ENCODE measurements at places on chromosomes 4 and X.

DNA sequence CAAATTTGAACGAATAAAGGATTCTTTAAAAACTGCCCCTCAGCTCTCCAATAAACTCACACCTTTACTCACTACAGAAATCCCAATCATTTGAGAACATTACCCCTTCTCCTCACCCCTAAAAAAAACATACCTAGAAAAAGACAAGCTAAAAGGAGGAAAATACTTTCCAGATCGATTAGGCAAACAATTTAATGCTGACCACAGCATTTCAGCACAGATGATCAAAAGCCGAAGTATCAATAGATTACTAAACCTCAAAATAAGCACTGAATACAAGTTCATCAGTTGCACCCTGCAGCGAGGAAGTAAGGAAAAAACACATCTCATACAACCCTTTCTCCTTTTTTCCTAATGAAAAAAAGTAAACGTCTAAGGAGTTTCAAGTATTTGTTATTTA lies 65.5 kb downstream of the MBNL3 start:
- DNase-seq = no peak

GRCh38 chrX:56107320-56107719 lies 124.8 kb upstream of the KLF8 start:
- DNase-seq = no peak

- DNase-seq = no peak
Measured at GRCh38 chr4:127995776-127996175, 30.6 kb downstream of the ABHD18 start.

GRCh38 chr4:41933997-41934503 lies 1.2 kb upstream of the TMEM33 start:
- DNase-seq = no peak

DNA sequence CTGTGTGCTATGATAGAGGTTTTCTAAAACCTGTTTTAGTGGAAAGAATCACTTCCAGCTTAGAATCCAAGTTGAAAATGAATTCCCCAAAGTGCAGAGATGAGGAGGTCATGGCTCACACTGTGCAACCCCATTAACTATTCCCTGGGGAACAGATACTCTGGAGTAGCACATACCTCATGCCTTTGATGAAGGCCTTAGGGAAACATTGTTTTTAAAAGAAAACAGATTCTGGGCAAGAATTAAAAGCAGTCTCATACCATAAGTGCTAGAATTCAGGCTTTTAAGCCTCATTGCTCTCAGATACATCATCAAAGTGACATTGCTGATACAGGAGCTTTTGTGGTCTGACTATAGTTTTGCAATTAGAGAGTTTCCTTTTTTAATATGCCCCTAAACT lies 115.1 kb downstream of the NDST4 start:
- DNase-seq = no peak

DNA sequence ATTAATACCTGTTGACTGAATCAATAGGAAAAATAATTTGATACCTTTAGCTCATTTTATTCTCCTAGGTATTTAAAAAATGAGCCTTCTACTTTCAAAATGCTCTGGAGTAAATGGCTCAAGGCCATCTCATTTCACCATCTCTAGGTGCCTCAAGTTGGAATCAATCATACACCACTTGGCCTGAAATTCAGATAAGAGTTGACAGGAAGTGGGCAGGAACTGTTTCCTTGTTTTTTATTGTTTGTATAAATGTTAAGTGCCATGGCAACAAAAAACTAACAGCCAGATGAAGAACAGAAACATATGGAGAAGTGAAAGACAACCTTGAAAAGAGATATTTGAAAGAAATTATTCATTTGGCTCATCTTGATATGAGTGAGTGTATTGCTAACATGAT lies 12.4 kb downstream of the LIMCH1 start:
- no peak for DNase-seq

GRCh38 chrX:24899391-24899790 lies 116.4 kb downstream of the ARX start:
- no peak for DNase-seq

DNA sequence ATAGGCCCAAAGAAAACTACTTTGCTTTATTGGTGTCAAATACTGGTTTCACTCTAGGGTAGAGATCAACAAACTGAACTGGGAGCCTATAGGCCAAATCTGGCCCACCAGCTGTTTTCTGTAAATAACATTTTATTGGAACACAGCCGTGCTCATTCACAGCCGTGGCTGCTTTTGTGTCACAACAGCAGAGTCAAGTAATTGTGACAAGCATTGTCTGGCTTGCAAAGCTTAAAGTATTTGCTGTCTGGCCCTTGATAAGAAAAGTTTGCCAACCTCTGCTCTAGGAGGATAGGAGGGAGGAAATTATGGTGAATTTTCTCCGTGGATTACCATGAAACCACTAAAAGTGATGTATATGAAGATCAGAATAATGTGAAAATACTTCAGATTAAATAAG lies 53.4 kb downstream of the GPAT3 start:
- DNase-seq = no peak

DNA sequence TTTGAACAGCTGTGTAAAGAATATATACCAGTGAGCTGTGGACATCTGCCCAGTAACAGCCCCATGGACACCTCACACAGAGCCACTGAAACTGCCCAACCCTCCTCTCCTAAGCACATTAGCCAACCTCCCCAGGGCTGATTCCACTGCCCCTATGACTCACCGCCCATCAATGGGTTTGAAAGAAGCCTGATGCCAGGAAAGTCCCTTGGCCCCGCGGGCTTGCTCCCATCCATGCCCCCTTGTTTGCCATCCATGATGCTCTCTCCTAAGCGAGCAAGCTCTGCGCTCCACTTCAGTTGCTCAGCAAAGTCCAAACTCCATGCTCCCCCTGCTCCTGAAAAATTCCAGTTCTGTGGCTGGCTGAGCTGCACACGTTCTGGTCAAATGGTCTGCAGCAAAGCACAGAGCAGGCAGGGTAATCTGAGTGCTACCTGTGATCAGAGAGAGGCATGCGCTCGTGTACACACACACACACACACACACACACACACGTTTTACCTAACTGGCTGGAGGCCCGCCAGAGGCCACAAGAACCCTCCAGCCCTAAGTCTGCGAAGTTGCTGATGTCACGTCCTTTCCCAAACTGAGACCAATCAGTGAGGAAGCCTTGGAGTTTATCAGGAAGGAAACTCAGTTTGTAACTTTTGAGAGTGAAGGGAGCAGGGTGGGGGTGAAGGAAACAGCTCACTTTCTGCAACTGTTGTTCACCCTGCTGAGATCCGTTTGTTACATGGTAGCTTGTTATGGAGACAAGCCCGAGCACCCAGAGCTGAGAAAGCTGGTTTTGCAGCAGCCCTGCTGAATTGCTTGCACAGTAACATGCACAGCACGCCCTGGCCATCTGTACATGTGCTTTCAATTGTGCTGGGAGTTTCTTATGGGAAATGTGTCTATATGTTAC lies at the start of gene ASB9:
TSS of gene ASB9 (minus strand) at position 466 of the 904 bp plus-strand sequence. CDS start at position 257, 209 bp downstream.
- DNase-seq = peak; percentile 87

GRCh38 chr4:127967141-127967775 lies 2.1 kb downstream of the ABHD18 start:
- DNase-seq = peak; percentile 5

DNA sequence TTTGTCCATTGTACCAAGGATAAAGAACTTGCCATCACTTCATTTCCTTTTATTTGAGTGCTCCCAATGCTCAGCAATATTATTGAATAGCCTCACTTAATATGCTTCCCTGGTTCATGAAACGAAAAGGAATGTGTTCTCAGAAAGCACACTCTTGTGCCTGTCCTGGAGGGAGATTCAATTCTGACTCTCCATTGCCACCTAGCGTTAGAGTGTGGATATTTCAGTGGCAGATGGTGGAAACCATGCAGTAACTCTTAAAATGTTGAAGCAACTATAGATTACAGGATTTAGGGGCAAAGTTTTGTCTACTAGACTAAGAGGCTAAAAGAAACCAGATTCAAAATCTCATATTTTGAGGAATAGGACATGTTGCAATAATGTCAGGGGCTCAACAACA lies 36.0 kb downstream of the GAB3 start:
- DNase-seq = peak; percentile 41

- no peak for DNase-seq
Measured at GRCh38 chrX:104351173-104351769, 96.5 kb upstream of the ESX1 start.

GRCh38 chr4:1347410-1347864 lies 429 bp downstream of the UVSSA start:
- peak; percentile 79 for DNase-seq

DNA sequence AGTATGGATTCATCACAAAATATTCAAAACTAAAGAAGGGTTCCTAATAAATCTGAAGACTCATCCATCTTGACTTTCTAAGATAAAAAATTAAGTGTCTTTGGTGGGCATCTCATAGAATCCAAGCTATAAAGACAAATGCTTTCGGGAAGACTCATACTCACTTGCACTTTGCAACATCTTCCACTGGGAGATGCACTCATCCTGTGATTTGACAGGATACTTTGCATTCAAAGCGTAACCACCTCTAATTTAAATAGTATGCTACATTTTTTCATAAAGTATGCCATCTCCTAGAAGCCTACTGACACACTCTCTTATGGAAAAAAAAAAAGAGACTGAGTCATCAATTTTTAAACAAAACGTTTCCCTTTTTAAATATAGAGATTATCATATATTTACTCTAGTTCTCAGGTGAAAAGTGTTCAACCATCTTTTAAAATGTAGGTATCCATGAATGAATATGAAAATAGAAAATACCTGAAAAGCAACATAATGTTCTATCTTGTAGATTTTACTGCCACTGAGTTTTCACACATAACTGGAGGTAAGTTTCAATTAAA lies 119.6 kb downstream of the KLHL13 start:
- no peak for DNase-seq

DNA sequence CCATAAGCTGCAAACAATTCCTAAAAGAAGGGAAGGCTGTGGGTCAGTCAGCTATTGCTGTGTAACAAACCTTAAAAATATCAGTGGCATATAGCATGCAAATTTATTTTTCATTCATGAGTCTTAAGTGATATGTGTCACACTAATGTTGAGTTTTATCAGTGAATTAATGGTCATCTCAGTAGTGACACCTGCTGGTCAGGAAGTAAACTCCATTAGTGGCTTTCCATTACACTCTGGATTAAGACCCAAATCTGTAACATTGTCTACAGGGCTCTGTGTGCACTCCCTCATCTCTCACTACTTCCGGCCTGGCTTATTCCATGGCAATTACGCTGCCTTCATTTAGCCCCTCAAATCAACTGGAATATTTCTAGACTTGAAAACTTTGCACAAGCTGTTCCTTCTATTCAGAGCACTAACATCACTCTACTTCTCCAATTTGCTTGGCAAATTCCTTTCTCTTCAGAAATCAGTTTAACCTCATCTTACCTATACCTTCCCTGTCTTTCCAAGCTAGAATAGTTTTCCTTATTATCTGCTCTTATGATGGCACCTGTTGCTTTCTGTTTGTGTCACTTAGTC lies 217.3 kb upstream of the TAPT1 start:
- no peak for DNase-seq

- no peak for DNase-seq
Measured at GRCh38 chrX:13253223-13253622, 66.6 kb downstream of the ATXN3L start.

DNA sequence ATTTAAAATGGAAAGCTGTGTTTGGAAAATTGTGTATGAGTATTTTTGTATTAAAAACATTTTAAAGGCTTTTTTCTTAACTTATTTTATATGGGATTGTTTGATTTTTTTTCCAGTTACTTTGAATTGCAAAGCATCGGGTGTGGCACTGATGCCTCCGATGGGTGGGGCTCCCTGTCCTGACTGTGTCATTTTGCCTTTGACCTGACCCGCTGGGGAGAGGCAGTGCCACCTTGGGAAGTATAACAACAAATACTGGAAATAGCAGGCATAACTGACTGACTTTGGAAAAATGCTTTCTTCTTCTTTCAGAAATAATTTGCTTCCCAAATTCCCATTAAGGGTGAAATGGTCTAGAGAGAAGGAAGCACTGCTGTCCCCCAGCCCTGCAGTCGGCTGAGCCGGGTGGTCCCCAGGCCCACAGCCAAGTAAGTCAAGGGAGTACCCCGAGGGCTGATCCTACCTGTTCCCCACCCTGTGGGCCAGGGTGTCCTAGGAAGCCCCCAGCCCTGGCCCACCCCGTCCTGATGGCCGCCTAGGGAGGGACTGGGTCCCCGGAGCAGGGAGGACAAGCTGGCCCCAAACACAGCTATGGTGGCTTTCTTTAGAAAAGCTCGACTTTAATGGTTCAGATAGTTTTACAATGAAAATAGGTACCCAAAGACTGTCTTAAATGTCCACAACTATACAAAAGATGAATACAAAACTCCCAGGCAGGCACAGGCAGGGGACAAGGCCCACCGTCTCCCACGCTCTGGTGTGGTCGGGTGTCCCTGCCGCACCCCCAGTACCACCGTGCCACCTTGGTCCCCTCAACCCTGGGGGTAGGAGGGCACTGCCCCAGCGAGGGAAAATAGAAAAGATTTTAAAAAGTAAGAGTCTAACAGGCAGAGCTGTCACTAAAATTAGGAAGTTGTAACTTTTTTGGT lies 26.4 kb downstream of the NELFA start:
- DNase-seq = no peak

DNA sequence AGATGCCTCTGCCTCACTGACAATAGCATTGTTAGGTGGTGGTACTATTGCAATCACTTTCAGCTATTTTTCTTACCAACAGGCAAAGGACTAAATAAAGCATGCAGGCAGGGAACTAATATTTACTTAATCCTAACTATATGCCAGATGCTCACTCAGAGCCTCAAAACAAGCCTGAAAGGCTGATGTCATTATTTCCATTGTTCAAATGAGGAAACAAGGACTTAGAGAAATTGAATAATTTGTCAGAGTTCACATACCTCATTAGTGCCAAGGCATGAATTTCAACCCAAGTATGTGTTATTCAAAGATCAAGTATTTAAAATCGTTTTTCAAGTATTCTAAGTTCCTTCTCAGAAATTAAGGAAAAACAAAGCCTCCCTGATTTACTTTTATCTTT lies 374.9 kb upstream of the TECRL start:
- no peak for DNase-seq

DNA sequence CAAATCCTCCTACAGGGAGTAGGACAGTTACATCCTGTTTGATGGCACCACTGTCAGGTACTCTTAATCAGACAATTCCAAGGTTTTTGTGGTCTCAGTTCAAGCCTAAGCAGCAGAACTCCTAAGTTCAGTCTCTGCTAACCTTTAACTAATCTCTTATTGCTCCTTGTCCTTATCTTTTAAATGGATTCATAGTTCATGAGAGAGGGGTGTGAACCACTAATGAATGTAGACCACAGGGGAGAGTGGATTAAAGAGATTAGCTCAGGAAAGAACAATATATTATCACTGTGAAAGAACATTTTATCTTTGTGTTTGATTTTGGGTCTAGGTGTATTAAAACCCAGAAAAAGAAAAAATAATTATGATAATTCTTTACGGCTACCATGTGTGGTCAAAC lies 168.9 kb downstream of the DCK start:
- DNase-seq = no peak

GRCh38 chr4:183124228-183124627 lies 25.2 kb downstream of the WWC2 start:
- DNase-seq = no peak

- no peak for DNase-seq
Measured at GRCh38 chr4:113919611-113920010, 59.8 kb downstream of the ARSJ start.

- peak; percentile 58 for DNase-seq
Measured at GRCh38 chrX:22730542-22730941, 269.2 kb upstream of the DDX53 start.
